ENCODE measurements at places on chromosomes 3 and 15. TPM values are rescaled to one million over a fixed set of nuclear protein-coding genes. Genes with fewer than 3 reads are reported as not detected.

GRCh38 chr15:67843571-67844387, 3.9 kb upstream of the RNU6-1 start:
- no peaks in the 10 kb centered on the region for H3K27me3 ChIP-seq
- H3K27ac ChIP-seq = no peak overlapping the region
- DNase-seq = no peak
- H3K36me3 ChIP-seq = no peaks in the 10 kb centered on the region
- H3K4me1 ChIP-seq = peaks cover 17% of the 10 kb centered on the region

- H3K27ac ChIP-seq = no peak overlapping the region
- H3K36me3 ChIP-seq = no peaks in the 10 kb centered on the region
- H3K4me1 ChIP-seq = no peaks in the 10 kb centered on the region
- no peaks in the 10 kb centered on the region for H3K27me3 ChIP-seq
- no peak for DNase-seq
- no peak overlapping the region for H3K4me3 ChIP-seq
These were observed 41.4 kb downstream of the SNAPC5 start for GRCh38 chr15:66456211-66456610.

DNA sequence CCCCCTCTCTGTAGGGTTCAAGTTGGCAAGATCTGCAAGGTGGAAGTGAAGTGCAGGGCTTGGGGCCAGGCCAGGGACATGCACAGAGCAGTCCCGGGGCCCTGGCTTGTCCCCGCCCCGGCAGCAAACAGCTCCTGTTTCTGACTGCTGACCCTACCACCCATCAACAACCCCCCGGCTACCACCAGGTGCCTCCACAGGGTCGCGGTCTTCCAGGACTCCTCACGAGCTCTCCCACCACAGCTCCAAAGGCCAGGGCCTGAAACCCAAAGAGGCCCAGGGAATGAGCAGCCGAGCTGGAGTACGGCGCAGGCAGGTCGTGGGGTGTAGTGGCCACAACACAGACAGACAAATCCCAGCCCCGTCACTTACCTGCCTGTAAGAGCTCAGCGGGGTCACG, 121.3 kb upstream of the SMAD3 start:
- DNase-seq = no peak
- H3K27me3 ChIP-seq = no peaks in the 10 kb centered on the region
- no peaks in the 10 kb centered on the region for H3K36me3 ChIP-seq
- H3K4me3 ChIP-seq = no peak overlapping the region

DNA sequence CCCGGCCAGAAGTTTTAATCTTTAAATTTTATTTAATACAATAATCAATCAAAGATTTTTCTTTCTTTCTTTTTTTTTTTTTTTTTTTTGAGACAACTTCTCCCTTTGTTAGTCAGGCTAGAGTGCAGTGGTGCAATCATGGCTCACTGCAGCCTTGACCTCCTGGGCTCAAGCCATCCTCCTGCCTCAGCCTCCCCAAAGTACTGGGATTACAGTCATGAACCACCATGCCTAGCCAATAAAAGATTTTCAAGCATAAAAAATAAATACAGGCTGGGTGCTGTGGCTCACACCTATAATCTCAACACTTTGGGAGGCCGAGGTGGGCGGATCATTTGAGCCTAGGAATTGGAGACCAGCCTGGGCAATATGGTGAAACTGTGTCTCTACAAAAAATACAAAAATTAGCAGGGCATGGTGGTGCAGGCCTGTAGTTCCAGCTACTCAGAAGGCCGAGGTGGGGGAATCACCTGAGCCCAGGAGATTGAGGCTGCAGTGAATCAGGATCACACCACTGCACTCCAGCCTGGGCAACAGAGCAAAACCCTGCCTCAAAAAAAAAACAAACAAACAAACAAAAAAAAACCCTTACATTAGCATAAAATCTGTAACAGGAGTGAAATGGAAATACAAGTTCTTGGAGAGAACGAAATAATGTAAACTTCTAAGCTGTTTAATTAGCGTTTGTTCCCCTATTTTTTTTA, 29.1 kb upstream of the SRP14 start:
- H3K4me3 ChIP-seq = no peak overlapping the region
- DNase-seq = no peak
- peaks cover 27% of the 10 kb centered on the region for H3K4me1 ChIP-seq
- no peaks in the 10 kb centered on the region for H3K27me3 ChIP-seq
- no peaks in the 10 kb centered on the region for H3K36me3 ChIP-seq

DNA sequence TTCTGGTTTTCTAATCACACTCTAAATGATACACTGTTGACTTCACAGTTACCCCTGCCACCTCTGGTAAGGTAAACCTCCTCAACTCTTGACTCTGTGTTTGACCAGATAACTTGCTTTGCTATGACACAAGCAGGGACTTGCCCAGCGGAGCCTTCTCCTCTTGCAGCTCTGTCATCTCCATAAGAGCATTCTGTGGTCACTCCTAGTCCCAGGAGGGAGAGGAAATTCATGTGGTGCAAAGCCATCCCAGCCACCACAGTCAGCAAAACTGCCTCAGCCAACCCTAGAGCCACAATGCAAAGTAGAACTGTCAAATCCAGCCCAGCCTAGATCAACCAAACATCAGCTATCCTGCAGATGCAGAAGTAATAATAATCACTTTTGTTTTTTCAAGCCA, 144.7 kb upstream of the GADL1 start:
- peaks cover 3% of the 10 kb centered on the region for H3K4me1 ChIP-seq
- no peak for DNase-seq
- no peak overlapping the region for H3K27ac ChIP-seq
- no peak overlapping the region for H3K4me3 ChIP-seq

GRCh38 chr3:124860599-124860998, 26.6 kb downstream of the ITGB5 start:
- H3K36me3 ChIP-seq = no peaks in the 10 kb centered on the region
- H3K4me3 ChIP-seq = no peak overlapping the region
- peak overlapping the region; percentile 65 for H3K27ac ChIP-seq
- H3K4me1 ChIP-seq = peaks cover 24% of the 10 kb centered on the region
- DNase-seq = no peak

- H3K27me3 ChIP-seq = no peaks in the 10 kb centered on the region
- DNase-seq = no peak
- H3K27ac ChIP-seq = no peak overlapping the region
- H3K36me3 ChIP-seq = peaks cover 40% of the 10 kb centered on the region
- no peak overlapping the region for H3K4me3 ChIP-seq
- peaks cover 59% of the 10 kb centered on the region for H3K4me1 ChIP-seq
These were observed 49.5 kb downstream of the CCDC12 start for GRCh38 chr3:46926871-46927717.

DNA sequence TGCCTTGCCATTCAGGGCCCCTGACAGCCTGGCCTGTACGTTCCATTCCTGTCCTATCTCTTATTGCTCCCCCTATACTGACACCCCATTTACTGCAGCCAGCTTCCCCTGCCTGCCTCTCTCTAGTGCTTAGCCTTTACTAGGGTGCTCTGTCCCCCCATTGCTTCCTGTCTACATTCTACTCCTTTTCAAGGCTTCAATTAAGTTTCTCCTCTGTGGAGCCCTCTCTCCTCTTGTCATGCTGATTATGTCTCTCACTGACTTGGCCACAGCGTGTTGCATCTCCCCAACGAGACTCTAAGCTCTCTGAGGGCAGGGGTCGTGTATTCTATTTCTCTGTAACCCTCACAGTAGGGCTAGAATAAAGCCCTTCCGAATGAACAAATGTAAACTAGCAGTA, 185.2 kb downstream of the RPLP1 start:
- H3K27me3 ChIP-seq = peaks cover 10% of the 10 kb centered on the region
- H3K36me3 ChIP-seq = no peaks in the 10 kb centered on the region
- DNase-seq = no peak
- H3K4me1 ChIP-seq = no peaks in the 10 kb centered on the region

DNA sequence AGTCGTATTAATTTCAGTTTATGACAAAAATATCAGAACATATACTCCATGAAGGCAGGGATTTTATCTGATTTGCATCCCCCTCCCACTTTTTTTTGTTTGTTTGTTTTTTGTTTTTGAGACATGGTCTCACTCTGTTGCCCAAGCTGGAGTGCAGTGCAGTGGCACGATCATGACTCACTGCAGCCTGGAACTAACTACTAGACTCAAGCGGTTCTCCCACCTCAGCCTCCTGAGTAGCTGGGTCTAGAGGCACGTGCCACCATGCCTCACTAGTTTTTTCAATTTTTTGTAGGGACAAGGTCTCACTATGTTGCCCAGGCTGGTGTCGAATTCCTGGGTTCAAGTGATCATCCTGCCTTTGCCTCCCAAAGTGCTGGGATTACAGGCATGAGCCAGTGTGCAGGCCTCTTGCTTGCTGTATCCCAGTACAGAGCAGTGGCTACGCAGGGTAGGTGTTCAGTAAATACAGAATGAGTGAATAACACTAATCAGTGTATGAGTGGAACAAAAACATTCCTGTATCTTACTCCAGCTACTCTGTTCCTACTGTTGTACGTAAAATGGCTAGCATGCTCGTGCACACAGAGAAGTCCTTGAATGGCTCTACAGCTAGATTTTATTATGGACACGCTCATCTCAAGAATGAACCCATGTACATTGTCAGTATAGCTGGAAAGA, 272.4 kb downstream of the FOXP1 start:
- H3K4me3 ChIP-seq = no peak overlapping the region
- no peaks in the 10 kb centered on the region for H3K27me3 ChIP-seq
- no peak overlapping the region for H3K27ac ChIP-seq
- peaks cover 5% of the 10 kb centered on the region for H3K4me1 ChIP-seq

DNA sequence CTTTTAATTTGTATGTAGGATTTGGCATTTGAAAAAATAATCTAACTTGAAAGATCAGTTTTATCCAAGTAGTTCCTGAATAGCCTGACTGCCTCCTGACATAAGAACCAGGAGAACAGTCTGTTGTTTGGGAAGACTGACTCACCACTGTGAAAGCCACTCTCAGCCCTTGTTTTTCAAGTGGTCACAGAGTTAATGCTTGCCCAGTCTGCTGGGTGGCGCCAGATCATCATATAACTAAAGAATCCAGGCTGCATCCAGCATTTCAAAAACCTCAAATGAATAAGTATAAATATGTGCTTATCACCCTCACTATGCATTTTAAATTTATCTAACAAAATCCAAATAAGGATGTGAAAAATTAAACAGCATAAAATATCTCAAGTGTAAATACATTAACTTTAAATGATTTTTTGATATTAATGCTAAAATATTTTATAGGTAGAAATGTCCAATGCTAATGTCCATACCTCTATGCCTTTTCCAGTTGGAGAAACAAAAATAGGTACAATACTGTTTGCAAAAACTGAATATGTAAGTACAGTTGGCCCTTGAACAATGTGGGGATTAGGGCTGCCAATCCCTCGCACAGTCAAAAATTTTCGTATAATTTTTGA, 26.9 kb upstream of the ZBBX start:
- H3K27ac ChIP-seq = no peak overlapping the region
- no peaks in the 10 kb centered on the region for H3K27me3 ChIP-seq
- DNase-seq = no peak
- no peak overlapping the region for H3K4me3 ChIP-seq
- H3K36me3 ChIP-seq = no peaks in the 10 kb centered on the region

DNA sequence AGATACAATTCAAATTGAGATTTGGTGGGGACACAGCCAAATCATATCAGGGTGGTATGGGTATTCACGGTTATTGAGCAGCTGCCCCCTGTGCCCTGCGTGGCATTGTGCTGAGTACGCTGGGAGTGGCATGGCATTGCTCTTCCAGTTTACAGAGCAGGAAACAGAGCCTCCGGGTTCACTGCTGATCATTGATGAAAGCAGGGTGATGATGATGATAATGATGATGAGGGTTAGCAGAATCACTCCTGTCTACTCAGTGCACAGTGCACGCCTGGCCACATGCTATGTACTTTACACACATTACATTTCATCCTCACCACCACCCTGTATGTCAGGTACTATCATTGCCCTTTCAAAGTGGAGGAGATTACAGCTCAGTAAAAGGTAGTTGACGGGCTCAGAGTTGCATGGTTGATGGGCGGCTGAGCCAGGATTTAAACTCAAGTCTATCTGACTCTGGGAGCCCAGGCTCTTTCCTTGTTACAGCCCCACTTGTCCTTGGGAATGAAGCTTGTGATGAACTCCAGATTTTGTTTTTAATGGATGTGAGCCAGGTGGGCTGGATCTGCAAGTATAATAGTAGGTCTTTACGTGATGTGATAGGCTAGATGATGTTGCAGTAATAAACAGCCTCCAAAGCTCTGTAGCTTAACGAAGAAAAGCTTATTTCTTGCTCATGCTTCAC, 87.6 kb upstream of the MYZAP start:
- no peaks in the 10 kb centered on the region for H3K36me3 ChIP-seq
- DNase-seq = no peak
- H3K27me3 ChIP-seq = no peaks in the 10 kb centered on the region
- H3K27ac ChIP-seq = peak overlapping the region; percentile 91

DNA sequence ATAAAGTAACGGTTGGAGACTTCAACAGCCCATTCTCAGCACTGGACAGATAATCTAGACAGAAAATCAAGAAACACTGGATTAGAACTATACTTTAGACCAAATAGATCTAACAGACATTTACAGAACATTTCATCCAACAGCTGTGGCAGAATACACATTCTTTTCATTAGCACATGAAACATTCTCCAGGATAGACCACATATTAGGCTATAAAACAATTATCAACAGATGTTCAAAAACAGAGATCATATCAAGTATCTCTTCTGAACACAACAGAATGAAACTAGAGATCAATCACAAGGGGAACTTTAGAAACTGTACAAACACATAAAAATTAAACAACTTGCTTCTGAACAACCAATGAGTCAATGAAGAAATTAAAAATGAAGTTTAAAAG, 133.3 kb downstream of the ADAM10 start:
- no peaks in the 10 kb centered on the region for H3K4me1 ChIP-seq
- peaks cover 30% of the 10 kb centered on the region for H3K36me3 ChIP-seq
- no peaks in the 10 kb centered on the region for H3K27me3 ChIP-seq
- H3K27ac ChIP-seq = no peak overlapping the region
- DNase-seq = no peak

- DNase-seq = no peak
- H3K36me3 ChIP-seq = no peaks in the 10 kb centered on the region
- H3K4me3 ChIP-seq = no peak overlapping the region
These were observed 342.9 kb downstream of the CLSTN2 start for GRCh38 chr3:140277886-140278285.

GRCh38 chr15:27885201-27885600, 213.9 kb downstream of the OCA2 start:
- H3K27ac ChIP-seq = no peak overlapping the region
- H3K4me3 ChIP-seq = no peak overlapping the region
- no peak for DNase-seq
- no peaks in the 10 kb centered on the region for H3K36me3 ChIP-seq
- H3K4me1 ChIP-seq = peaks cover 11% of the 10 kb centered on the region

The CCR8 gene
- not detected for total RNA-seq

The SLC38A3 gene
- 2.2 TPM for total RNA-seq

The NPAP1 gene
- total RNA-seq = not detected

The NME9 gene
- total RNA-seq = 0.38 TPM

The OIP5 gene
- 5.5 TPM for total RNA-seq

The SCAANT1 gene
- total RNA-seq = not detected
